ENCODE measurements at places on chromosomes 12 and 14.

- DNase-seq, result no peak
Measured at GRCh38 chr12:67982164-67982563, 7.1 kb upstream of the IFNG-AS1 start.

DNA sequence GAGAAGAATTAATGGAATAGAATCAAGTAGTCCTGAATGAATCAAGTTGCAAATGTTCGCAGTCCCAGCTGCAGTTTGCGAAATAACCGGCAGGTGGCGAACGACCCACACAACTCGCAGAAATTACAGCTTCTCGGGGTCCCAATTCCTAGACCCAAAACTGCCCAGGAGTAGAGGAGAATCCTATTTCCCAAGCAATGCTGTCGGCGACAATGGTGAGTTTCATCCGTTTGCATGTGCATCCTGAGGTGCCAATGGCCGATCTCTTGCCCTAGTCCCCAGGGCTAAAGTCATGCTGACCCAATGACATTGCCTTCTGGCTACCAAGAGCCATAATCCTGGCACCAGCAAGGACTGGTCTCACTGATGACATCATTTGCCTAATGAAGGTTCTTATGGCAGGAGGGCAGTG, 8.5 kb upstream of the ASCL1 start:
- no peak for DNase-seq

DNA sequence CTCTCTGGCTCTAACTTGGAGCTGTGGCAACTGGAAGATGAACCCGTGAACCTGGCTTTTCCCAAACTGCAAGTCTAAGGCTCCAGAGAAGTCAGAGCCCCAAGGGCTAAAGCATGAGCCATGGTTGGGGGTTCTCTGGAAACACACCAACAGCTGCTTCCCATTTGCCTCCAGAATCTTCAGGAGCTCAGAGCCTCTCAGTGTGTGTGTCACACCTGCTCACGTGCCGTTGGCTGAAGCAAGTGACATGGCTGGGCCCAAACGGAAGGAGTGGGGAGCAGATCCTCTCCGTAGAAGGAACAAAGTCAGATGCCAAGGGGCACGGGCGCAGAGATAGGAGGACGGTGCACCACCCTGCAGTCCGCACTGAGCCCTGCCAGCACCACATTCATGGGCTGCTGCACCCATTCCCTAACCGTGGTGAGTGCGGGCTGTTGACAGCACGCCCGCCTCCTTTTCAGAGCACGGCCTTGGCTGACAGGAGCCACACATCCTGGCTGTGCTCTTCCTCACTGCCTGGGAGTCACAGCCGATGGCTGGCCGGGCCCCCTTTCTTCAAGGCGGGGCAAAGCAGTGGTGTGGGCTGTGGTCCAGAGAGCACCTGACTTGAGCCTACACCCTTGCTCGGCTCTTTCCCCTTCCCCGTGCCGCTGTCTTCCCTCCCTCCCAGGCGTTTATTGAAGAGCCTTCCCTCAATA, 16.6 kb upstream of the TRAF3 start:
- no peak for DNase-seq

GRCh38 chr14:33280646-33281045, 342.0 kb downstream of the NPAS3 start:
- no peak for DNase-seq

DNA sequence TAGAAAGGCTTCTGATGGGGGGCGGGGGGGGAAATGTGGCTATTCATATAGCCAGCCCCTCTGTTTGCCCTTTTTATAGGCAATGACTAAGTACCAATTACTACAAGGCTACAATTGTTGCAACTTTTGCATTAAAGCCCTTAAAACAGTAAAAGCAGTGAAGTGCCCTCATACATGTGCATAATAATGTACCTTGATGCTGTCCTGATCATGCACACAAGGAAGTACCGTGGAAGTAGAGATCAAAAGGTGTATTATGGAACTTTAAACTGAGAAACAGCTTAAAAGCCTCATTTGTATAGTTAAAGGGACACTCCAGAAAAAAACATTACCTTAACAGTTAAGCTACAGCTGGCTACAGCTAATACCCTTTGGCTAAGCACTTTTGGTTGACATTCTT, 111.8 kb downstream of the PLEKHG7 start:
- no peak for DNase-seq

- DNase-seq, result no peak
Measured at GRCh38 chr12:51171884-51172514, 936 bp downstream of the TFCP2 start.

- DNase-seq, result no peak
Measured at GRCh38 chr12:8989413-8989812, at the start of gene KLRG1. KLRG1 (plus strand) TSS chr12:8989546; CDS start chr12:8989636, 90 bp downstream.

DNA sequence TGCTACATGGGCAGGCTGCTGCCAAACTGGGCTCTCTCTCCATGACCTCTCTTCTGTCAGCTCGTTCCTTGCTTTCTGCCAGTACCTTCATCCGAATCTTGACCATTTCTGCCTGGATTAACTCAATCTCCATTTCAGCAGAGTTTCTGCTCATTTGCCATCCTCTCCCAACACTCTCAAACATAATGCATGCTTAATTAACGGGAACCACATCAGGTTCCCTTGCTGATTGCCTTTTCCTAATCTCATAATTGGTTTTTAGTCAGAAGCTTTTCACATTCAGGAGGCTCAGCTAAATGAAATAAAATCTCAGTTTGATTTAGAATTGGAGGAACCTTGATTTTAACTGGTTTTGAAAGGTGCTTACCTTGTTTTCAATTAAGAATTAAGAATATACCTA, 127.3 kb downstream of the SLC5A8 start:
- no peak for DNase-seq
